Pulmonary artery endothelial cell (primary cell): ENCODE measurements at places on chromosomes 4 and X. TPM values are rescaled to one million over a fixed set of nuclear protein-coding genes. Genes with fewer than 3 reads are reported as not detected.

Gene GAGE2A
- not detected in 2 replicates for total RNA-seq

- DNase-seq: no peak
These were observed 5.6 kb downstream of the SORCS2 start for GRCh38 chr4:7197910-7198309.

DNA sequence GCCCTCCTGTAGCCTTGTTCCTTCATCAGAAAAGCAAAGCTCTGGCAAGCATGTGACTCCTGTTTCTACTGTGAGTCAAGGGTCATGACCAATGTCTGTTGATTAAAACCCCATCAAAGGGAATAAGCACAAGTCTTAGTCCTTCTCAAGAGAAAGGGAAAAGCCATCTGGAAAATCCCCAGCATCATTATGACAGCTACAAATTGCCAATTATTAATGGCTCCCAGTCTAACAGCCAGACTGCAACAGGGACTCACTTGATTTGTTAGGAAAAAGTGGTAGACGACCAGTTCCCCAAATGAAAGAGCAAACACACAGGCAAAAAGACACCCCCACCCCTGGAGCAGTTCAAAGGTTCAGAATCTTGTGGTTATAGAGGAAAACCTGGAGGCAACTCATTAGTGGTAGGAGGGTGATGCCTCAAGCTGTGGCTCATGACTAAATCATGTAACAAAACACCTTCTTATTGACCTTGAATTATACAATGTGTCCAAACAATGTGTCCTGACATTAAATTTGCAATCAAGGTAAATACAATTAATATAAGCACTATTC, 315.7 kb downstream of the HNRNPD start:
- DNase-seq: no peak

- DNase-seq: no peak
These were observed 8.8 kb downstream of the DIPK2B start for GRCh38 chrX:45191820-45192409.

GRCh38 chrX:132940727-132941327, 17.6 kb downstream of the HS6ST2 start:
- DNase-seq: no peak

DNA sequence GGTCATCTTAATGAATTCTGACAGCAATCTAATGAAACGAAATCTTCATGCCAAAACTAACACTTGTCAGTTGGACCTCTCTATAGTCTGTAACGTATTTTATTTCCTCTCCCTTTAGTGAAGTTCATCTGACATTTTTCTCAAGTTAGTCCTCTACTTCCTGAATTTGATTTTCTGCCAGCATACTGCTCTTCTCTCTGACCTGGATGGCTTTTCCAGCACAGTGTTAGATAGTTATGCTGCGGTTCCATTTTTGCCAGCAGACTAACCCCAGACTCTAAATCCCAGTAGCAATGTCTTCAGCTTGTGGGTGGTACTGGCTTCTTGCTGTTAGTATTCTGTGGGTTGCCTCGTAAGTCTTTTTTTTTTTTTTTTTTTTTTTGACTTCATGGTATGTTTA, 146.7 kb upstream of the VEGFC start:
- DNase-seq: peak; percentile 5

DNA sequence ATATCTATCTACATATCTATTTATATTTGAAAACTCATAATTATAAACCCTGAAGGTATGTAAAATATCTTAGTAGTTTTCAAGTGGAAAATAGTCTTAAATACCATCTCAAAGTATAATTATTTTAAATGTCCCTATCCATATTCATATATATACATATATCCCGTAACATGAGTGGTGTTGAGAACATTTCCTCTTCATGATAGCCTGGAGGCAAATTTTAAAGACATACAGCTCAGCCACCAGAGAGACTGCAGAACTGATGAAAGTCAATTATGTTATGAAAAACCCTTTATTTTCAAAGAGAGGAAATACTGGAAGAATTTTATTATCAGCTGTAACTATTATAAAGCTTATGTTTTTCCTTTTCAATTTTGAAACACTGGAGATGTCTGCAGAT, 1806.7 kb upstream of the PCDH7 start:
- DNase-seq: no peak
